HTR-8/SVneo (cell line): ENCODE measurements at places on chromosomes 2 and 18.

GRCh38 chr2:239049421-239050251 is 201.8 kb downstream of the TWIST2 start:
- DNase-seq: no peak

DNA sequence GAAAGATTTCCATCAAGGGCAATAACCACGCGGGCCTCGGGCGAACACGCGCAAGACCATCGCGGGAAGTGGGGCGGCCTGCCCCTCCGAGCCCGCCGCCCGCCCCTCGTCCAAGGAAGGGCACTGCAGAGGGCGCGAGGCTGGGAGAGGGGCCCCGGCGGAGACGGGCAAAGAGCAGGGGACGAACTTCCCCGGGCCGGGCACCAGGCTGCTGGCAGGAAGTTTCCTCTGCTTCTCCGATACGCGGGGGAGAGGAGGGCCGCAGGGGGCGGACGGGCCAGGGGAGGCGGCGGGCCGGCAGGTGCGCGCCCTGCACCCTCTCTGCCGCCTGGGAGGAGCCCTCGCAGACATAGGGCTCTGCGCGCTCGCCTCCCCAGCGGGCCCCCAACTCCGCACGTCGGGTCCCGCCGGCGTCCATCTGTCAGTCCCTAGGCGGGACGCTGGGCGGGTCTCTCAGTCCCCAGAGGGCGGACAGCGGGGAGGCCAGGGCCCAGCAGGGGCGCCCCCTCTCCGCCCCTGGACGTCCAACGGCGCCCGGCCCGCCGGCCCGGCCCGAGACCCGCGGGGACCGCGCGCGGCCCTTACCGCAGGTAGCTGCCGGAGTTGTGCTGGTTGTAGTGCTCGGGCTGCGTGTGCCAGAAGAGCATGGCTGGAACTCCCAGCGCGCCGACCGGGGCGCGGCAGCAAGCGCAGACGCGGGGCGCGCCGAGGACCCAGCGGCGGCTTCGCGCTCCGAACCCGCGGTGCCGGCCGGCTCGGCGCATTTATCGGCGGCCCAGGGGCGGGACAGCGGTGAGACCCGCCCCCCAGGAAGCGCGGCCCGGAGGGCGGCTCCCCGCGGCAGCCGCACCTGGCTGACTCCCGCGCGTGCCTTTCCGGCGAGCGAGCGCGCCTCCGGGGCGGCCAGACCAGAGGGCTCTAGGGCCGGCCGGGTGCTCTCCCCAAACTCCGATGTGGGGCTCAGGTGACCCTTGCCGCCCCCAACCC is at the start of gene TFCP2L1:
TFCP2L1 (minus strand) TSS at position 740 of the 987 bp plus-strand sequence; CDS start at position 647, 93 bp downstream.
- peak; percentile 41 for DNase-seq

DNA sequence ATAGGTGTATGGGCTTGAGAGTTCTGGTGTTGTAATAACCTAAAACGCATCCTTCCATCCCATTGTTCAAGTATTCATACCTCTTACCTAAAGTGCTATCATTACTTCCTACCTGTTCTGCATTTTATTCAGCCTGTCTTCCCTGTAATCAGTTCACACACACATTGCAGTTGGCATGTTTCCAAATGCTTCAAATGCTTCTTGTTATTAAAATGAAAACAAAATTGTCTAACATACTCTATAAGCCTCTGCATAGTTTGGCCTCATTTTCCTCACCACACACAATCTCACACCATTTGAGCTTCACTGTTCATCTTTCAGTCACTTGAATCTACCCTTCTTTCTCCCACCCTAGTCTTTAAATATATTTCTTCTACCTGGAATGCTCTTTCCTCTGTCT is 1178.2 kb upstream of the NRXN1 start:
- DNase-seq: no peak

DNA sequence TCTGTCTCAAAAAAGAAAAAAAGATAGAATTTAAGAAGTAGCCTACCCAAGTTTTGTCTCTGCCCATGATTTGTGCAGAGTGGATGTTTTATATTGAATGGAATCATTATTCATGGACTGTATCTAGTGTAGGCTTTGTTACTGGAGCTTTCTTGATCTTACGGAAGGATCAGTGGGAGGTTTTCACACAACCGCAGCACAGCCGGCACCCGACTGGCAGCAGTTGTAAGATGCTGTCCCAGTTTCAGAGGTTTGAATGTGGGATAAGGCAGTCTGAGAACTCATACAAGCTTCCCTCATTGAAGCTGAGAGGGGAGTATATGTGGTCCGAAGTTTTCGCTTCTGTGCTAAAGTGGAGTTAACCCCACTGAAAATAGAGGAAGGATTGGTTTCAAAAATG is 19.7 kb upstream of the SAG start:
- no peak for DNase-seq

DNA sequence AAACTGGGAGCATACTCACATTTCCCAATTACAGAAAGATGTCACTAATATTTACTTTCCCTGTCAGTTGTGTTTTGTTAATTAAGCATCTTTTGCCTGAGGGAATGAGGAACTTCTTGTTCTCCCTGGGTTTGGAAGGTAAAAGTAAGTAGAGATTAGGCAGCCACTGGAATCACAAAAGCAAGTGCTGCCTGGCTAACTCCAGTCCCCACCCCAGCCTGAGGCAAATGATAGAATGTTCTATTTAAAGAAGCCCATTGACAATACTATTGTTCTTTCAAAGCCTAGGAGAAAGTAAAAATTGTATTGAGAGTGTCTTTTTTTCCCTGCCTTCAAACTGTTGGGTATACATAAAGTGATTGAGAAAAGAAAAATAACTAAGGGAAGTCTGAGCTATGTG is 93.8 kb downstream of the MBD2 start:
- DNase-seq: no peak

GRCh38 chr2:8620611-8621382 is 61.1 kb upstream of the ID2 start:
- DNase-seq: no peak

GRCh38 chr18:75267643-75268363 is 57.2 kb downstream of the TSHZ1 start:
- DNase-seq: no peak

GRCh38 chr2:134305109-134305491 is 51.2 kb downstream of the MGAT5 start:
- no peak for DNase-seq

DNA sequence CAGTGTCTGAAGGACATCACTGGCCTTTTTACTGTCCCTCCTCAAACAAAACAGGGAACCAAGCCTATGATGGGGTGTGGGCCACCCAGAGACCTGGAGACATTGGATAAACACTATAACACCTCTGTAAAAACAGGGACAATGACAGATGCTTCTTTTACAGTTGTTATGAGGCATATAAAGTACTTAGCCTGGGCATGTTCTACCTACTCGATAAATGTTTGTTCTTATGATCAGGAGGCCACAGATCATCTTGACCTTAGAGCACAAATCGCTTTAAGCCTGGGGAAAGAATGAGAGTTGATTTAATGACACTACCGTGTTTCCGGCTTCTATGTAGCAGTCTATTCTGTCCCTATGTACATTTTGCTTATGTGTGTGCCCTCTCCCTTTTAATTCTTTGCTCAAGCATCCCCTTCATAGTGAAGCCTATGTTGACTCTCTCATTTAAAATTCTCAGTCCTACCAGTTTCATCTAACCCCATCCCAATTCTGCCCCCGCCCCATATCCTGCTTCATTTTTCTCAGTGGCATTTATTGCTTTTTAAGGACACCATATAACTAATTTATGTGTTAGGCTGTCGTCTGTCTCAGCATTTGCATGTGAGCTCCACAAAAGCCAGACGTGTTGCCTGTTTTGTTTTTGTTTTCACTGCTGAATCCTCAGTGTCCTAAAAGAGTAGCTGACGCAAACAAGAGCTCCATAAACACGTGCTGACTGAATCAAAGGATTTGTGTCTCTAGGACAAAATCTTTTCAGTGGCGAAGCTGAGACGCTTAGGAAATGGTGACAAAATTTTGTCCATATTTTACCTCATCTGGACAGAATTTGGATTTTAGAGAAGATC is 182.3 kb upstream of the ST6GAL2 start:
- no peak for DNase-seq

DNA sequence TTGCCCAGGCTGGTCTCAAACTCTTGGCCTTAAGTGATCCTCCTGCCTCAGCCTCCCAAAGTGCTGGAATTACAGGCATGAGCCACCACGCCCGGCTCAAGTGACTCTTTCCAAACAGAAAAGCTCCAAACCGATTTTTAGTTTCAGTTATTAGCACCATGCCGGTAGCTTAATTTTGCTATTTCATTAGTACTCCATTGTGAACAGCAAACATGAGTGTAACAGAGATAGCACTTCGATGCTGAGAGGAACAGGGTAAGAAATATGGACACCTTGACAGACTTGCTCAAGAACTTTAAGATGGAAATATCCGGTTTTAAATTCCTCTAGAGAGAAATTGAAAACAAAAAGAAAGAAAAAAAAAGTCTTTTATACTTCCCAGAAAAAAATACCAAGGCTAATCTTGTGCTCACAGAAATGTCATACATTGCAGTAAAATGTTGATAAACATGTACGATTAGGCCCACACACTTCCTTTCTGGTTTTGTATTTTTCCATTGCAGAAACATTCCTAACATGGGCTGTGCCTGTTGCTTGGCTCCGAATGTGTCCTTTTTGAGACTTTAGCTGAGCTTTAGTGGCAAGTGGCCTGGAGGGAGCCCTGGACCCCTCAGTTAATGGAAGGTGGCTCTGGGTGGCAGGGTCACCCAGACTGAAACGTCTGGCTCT is 18.3 kb downstream of the FHL2 start:
- DNase-seq: no peak
